ENCODE measurements at places on chromosomes 6 and 20.

GRCh38 chr6:1930356-1930755 is 315.0 kb downstream of the GMDS start:
- no peak for DNase-seq

GRCh38 chr6:138896104-138896756 is 91.8 kb downstream of the REPS1 start:
- DNase-seq = no peak

- DNase-seq = no peak
Observed at GRCh38 chr6:105564121-105564902, 161.4 kb upstream of the PREP start.

GRCh38 chr6:165661664-165662025 is 1.4 kb downstream of the PDE10A start:
- no peak for DNase-seq

GRCh38 chr6:30326526-30327231 is at the start of gene TRIM39:
Gene TRIM39 (plus strand): TSS chr6:30326927. CDS start chr6:30329318, 2,391 bp downstream.
- DNase-seq = peak; percentile 61

- no peak for DNase-seq
Observed at GRCh38 chr6:39050453-39051112, 2.0 kb downstream of the GLP1R start.

GRCh38 chr20:46268131-46268614 is 40.1 kb downstream of the CDH22 start:
- DNase-seq = no peak

- DNase-seq = no peak
Observed at GRCh38 chr6:38174315-38174714, 354.8 kb downstream of the ZFAND3 start.

- DNase-seq = no peak
Observed at GRCh38 chr6:46116289-46116688, 13.5 kb upstream of the ENPP4 start.

GRCh38 chr20:12203981-12204380 is 286.3 kb downstream of the BTBD3 start:
- DNase-seq = no peak

GRCh38 chr20:561437-562231 is 18.0 kb upstream of the CSNK2A1 start:
- DNase-seq = peak; percentile 52

DNA sequence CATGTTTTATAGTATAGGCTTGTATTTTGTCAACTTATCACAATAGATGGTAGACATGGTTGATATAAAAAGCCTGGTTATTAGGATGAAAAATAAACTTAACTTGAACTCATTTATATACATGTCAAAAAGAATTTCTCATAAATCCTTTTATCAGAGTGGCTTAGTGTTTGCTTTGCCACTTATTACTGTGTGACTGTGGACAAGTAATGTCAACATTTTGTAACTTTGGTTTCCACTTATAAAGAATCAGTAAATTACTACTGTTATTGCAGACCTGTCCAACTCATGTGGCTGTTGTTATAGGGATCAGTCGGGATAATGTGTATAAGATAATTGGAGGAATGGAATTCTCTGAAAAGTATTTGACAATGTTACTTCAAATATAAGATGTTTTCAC is 894.8 kb upstream of the FLRT3 start:
- no peak for DNase-seq

DNA sequence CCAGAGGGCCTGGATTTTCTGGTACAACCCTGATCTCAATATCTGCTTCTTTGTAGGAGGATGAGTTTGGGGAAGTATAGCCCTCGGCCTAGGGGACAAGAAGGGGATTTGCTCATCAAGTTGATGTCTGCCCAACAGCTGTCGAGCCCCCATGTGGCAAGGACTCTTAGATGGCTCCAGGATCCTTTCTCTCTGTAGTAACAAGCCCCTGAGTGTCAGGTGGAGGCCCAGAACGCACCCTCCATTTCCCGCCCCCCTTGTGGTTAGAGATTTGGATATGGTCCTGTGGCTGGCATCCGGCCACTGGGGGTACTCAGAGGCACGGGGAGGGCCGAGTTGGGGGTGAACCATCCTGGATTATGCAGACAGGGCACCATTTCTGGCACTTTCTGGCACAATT is 50.1 kb downstream of the CTCFL start:
- no peak for DNase-seq

DNA sequence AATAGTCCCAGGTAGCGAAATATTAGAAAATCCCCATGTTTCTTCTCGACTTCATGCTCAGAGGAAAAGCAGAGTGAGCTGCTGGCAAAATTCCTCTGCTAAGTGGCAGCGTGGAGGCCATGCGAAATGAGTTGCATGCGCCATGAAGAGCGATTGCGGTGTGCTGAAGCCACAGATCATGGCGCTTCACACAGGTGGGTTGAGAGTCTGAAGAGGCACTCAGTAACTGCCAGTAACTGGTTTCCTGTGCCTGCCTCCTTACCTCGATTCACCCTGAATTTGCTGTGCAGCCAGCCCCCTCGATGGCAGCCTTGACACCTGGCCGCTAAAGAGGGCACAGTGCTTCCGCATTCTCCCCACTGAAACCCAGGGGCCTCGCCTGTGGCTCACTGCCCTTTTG is 301.5 kb downstream of the NRN1 start:
- no peak for DNase-seq

- no peak for DNase-seq
Observed at GRCh38 chr6:19013026-19013705, 626.0 kb downstream of the RNF144B start.

- no peak for DNase-seq
Observed at GRCh38 chr6:41462033-41462432, 84.1 kb upstream of the FOXP4 start.

- DNase-seq = no peak
Observed at GRCh38 chr6:77037439-77037838, 425.9 kb downstream of the HTR1B start.

DNA sequence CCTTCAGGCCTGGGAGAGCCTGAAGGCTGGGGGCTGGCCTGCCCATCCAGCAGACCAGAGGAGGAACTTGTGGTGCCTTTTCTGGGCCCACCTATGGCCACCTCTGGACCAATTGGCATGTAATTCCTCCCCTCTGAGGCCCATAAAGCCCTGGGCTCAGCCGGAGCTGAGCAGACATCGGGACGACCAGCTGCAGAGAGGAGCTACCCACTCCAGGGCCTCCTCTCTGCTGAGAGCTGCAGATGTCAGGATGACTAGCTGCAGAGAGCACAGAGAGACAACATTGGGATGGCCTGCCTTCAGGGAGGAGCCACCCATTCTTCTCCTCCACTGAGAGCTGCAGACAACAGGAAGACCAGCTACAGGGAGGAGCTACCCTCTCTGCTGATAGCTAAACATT is 370.1 kb downstream of the CD83 start:
- no peak for DNase-seq

GRCh38 chr6:38415231-38416005 is 224.3 kb downstream of the BTBD9 start:
- no peak for DNase-seq

GRCh38 chr6:13402711-13403110 is 74.4 kb upstream of the TBC1D7 start:
- no peak for DNase-seq

- DNase-seq = no peak
Observed at GRCh38 chr6:137000825-137001224, 43.9 kb downstream of the IL20RA start.

GRCh38 chr6:46796848-46797580 is 3.8 kb downstream of the MEP1A start:
- DNase-seq = no peak

GRCh38 chr6:38116248-38116647 is 296.7 kb downstream of the ZFAND3 start:
- DNase-seq = no peak

DNA sequence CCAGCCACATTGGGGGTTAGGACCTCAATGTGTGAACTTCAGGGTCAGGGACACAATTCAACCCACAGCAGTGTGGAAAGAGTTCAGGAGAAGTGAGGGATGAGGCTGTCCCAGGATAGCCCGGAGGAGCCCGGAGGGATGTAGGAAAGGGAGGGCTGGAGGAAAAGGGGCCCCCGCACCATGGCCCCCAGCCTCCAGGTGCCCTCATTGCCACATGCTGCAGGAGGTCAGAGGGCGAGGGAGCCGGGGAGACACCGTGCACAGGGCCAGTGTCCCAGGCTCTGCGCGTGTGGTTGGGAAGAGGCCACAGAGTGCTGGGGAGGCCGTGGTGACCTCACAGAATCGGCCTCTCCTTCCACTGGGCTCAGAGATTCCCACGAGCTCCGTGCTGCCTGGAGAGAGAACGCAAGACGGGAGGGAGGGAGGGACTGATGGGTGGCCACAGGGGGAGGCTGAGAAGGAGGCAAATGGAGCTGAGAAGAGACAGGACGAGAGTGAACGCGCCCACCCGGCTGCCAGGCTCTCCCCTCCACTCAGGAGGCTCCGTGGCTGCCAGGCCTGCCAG is 215.1 kb downstream of the DLL1 start:
- DNase-seq = no peak

- DNase-seq = no peak
Observed at GRCh38 chr20:60497298-60498035, 539.2 kb downstream of the CDH26 start.

DNA sequence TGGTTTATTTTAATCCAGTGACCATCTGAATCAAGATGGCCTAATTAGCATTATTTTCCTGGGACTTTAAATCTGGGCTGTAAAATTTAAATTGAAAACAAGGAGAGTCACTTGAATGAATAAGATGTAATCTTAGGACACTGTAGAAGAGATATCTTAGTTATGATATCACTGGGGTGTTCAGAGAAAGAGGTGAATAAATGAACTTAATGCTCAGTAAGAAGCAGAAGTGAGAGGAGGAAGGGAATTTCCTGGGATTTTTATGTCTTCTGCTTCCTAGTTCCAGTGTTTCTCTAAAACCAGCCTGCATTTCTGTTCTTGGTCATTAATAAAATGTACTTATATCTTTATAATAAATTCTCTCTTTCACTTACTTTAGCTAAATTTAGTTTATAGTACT is 136.8 kb upstream of the PTPRK start:
- DNase-seq = no peak
